HS-27A (cell line): ENCODE measurements at places on chromosomes 7 and 10.

DNA sequence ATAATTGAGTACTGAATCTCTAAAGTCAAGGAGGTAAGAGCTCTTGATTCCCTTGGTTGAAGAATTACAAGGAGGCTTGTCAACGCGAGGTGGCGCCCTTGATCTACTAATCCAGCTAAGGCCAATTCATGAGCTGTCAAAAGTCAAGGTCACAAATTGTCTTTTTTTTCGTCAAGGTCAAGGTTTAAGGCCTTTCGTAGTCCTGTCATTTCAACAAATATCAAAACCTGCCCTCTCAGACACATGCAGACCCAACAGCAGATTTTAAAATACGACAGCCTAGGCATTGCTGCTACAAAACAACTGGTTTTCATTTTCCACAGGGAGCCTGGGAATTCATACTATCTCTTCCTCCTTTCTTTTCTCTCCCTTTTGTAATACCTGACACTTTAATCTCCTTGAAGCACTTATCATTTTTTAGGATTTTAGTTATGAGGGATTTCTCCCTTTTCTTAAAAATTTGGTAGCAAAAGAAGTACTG is 3.6 kb downstream of the HOXA13 start:
- no peak for DNase-seq

DNA sequence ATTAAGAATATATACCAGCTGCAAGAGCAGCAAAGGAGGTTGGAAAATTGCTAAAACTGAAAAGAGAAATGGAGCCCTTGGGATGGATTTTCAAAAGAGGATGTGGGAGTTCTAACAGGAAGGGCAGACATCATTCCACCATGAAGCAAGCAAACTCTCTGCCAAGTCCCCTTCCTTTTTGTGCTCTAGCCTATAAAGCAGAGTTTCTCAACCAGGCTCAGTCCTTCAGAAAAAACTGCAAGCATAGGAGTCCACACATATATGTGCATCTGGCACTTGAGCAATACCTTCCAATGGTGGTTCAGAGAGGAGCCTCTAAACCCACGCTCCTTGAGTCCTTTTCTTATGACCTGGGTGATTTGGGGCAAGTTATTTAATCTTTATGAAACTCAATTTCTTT is 98.6 kb upstream of the MKX start:
- no peak for DNase-seq

DNA sequence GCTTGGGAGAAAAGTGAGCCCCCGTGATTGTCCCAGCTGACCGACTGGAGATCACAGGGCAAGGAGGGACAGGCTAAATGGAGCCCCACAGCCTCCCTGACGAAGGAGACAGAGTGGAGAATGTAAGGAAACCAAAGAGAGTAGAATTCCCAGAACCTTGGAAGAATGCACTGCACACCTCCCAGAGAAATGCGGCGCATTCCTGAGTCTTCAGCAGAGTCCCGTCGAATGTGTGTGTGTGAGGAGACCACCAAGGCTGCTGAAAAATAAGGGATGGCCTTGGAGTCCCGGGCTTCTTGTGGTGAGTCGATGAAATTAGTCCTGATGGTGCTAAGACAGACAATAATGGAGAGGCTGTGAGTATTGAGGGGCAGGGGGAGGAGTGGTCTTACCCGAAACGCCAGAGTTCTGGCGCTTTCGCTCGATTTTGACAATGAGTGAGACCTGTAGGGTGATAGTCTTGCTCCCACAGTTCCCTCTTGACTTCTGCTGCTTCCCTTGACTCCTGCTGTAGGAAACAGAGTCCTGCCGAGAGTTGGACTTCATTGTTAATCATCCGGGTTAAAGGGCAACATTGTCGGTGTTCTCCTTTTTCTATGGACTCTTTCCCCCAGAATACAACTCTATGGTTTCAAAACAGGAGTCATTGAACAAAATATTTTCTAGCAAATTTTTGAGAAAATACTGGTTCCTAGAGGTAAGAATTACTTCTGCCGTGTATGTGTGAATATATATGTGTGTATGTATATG is 103.2 kb downstream of the CNNM2 start:
- DNase-seq = no peak

DNA sequence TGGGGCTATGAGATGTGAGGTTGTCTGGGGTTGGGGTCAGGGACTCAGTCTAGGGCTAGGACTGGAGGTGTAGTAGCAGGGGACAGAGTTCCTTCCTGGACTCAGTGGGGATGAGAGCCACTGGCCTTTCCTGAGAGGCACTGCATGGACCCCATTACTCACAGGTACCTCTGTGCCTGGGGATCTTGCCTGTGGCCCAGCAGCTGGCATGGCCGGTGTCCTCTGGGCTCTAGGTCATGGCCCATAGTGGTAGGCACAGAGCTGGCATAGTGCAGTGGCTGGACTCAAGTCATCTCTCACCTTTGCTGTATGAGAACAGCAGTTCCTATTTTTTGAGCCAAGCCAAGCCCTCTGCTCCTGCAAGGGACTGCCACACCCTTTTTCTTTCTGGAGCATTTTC is 51.9 kb downstream of the NEURL1 start:
- DNase-seq = no peak

GRCh38 chr7:45155941-45156340 is 1.6 kb upstream of the RAMP3 start:
- no peak for DNase-seq
